ENCODE measurements at places on chromosomes 5 and 9.

GRCh38 chr9:18857769-18858168 lies 175.2 kb downstream of the SAXO1 start:
- no peak for DNase-seq

GRCh38 chr5:56164376-56164775 lies 68.8 kb downstream of the ANKRD55 start:
- DNase-seq: no peak

GRCh38 chr5:147453875-147454814 lies 55.7 kb downstream of the DPYSL3 start:
- DNase-seq: peak; percentile 24

DNA sequence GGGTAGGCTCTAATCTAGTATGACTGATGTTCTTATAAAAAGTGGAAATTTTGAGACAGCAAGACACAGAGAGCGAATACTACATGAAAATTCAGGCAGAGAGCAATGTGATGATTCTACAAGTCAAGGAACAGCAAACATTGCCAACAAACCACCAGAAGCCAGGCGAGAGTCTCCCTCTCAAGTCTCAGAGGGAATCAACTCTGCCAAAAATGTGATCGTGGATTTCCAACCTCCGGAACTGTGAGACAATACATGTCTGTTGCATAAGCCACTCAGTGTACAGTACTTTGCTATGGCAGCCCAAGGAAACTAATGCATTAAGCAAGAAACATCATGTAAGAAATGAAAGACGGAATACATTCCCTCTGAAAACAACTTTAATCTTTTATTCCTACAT lies 52.1 kb upstream of the CCNG1 start:
- no peak for DNase-seq

- no peak for DNase-seq
Measured at GRCh38 chr5:164210491-164210890, 705.1 kb downstream of the MAT2B start.
